ENCODE measurements at places on chromosomes 6 and 20.
A peak's percentile ranks its signal among the peaks of the same experiment; 100 is the strongest.

DNA sequence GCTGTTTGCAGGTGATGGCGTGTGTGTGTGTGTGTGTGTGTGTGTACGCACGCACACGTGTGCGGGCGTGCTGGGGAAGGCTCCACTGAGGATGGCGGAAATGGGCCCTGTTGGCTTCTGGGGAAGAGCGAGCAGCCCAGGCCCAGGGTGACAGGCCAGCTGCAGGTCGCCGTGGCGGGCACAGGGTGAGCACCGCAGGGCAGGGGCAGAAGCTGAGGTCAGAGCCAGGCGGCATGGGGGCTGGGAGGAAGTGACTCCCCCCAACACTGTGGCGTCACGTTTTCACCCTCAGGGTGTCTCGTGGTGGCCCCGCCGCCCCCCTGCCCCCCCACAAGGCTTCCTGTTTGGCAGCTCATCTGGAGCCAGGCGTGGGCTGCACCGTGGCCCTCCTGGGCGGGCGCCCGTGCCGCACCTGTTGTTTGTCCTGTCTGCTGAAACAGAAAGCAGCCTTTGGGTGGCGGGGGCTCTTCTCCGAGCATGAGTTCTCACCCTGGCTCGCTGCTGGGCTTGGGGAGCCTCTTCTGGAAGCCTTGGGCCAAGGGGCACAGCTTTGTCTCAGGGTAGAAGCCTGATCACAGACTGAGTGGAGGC lies 7.1 kb downstream of the RBM38 start:
- no peak for DNase-seq

GRCh38 chr6:2546901-2547300 lies 203.8 kb downstream of the MYLK4 start:
- no peak for DNase-seq

- peak; percentile 18 for DNase-seq
Observed at GRCh38 chr20:7975851-7976414, 35.7 kb upstream of the HAO1 start.

DNA sequence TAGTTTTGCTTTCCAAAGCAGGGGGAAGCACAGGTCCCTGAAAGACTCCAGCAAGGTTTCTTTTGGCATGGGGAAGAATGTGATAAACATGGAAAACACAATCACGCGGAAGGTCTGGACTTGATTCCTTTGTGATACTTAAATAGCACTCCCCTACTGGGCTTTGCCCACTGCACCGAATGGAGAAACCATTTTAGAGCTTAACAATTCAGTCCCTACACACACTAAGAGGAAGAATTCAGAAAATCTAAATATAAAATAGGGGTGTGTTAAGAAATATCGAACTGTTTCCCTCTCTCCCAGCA lies 71.4 kb upstream of the NHSL1 start:
- no peak for DNase-seq

- no peak for DNase-seq
Observed at GRCh38 chr6:1500913-1501312, 108.8 kb upstream of the FOXC1 start.

Data from fibroblast of pulmonary artery (primary cell).